Upper lobe of right lung (tissue), 1 donor: ENCODE measurements at places on chromosomes 12 and 14. TPM values are rescaled to one million over a fixed set of nuclear protein-coding genes. Genes with fewer than 3 reads are reported as not detected.
A peak's percentile ranks its signal among the peaks of the same experiment; 100 is the strongest.

FOXG1 gene
- not detected for total RNA-seq

DNA sequence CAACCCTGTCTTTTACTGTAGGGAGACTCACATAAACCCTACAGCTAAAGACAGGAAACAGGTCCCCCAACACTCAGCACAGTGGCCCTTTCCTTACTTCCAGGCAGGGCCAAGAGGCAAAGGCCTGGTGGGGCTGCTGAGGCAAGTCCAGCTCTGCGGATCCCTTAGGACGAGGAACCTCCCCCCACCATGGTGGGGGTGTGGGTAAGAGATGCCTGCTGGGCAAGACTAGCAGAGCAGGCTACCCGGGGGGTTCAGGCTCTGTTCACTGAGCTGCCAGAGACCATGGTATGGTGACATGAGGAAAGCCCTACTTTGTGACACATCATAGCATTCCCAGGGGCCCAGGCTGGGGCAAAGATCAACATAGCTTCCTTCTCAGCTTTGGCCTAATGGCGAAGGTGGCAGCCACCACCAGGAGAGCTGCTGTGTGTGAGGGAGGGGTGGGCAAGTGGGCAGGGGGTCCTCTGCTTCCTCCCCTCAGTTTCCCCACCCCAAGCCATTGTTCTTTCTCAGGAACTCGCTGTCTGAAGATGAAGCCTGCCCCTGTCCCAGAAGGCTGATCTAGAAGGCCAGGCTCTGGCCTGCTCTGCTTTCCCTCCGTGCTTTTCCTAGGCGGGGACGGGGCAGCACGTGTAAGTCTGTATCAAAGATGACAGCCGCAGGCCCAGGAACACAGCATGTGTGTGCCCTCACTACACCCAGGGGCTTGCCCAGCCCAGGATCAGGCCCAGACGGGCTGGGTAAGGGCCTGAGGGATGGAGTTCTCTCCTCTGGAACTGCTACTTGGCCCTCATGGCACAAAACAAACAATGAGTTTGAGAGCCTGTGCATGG is 10.1 kb upstream of the TINF2 start:
- DNase-seq = peak; percentile 48

GRCh38 chr12:49533331-49533730 is 5.5 kb upstream of the KCNH3 start:
- no peak for DNase-seq

- DNase-seq = no peak
Measured at GRCh38 chr12:16344269-16344668, 3.2 kb upstream of the MGST1 start.

- DNase-seq = no peak
Measured at GRCh38 chr14:103542605-103543088, 13.7 kb downstream of the TRMT61A start.

DNA sequence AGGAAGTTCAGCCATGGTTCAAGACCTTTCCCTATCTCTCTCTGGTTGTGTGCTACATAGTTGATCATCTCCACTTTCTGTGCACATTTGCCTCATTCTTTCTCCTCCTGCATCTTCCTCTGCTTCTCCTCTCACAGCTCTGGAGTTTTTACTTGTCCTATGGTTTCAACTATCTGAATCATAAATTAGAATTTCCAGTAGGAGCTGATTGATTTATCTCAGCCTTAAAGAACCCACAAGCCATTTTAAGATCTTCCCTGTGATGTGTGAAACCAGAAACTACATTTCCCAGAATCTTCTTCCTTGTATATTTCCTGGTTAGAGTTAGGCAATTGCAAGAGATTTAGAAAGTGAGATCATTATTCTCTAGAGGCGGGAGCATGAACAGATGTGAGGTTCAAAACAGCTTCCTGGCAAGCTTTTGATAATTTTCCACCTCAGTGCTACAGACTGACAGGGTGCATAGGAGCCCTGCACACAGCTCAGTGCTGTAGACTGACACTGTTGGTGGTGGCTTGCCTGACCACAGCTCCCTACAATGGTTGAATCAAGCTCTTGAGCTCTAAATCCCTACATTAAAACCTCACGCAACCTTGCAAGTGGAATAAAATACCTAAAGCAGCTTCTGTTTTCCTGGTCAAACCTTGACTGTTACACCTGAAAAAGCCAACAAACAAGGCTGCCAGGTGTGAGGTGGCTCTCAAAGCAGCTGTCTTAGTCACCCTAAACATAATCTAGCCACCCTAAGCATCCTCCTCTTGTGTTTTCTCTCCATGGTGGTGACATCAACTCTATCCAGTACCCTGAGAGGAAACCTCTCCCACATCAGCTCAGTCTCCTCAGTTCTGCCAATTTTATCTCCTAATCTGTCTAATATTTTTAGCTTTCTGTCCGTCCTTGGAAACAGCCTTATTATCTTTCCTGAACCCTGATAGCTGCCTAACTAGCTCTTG is 21.5 kb upstream of the IFNG start:
- no peak for DNase-seq

DNA sequence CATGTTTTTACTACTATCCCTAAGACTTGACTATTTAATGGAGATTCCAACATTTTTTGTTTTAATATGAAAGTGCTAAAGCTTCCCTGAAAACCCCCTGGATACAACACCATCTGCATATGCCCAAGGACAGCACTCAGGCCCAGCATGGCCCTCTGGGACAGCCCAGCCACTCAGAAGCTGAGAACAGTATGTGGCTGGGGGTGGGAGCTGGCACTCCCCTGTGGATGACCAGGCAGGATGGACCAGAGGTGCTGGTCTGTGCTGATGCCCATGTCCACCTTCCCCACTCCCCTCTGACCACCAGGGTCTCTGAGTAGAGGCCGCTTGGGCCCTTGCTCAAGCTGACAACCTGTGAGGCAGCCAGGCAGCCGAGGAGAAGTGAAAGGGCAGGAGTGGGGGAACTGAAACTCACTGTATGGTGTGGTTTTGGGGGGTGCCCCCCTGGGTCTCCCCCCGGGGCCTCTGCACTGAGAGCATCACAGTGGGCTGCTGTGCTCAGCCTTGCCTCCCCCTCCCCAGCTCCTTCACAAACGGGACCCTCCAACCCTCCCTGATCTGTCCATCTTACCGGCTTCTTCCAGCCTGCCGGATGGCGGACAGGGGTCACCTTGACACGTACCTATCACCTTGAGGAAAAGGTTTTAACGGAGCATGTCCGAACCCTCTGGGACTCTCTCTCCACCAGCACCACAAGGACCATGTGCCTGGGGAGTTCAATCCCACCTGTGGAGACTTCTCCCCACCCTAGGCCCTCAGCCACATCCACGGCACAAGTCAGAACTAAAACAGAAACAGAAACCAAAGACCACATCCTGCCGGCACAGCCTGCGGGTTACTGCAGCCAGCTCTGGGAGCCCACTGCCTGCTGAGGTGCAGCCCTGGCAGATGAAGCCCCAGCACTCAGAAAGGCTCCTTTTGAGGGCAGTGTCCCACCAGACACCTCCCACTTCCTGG is at the start of gene TMEM229B:
Gene TMEM229B, minus strand, starts transcription at position 785 of the 957 bp plus-strand sequence. CDS start 14,798 bp downstream, outside the sequence.
- DNase-seq = peak; percentile 70

DNA sequence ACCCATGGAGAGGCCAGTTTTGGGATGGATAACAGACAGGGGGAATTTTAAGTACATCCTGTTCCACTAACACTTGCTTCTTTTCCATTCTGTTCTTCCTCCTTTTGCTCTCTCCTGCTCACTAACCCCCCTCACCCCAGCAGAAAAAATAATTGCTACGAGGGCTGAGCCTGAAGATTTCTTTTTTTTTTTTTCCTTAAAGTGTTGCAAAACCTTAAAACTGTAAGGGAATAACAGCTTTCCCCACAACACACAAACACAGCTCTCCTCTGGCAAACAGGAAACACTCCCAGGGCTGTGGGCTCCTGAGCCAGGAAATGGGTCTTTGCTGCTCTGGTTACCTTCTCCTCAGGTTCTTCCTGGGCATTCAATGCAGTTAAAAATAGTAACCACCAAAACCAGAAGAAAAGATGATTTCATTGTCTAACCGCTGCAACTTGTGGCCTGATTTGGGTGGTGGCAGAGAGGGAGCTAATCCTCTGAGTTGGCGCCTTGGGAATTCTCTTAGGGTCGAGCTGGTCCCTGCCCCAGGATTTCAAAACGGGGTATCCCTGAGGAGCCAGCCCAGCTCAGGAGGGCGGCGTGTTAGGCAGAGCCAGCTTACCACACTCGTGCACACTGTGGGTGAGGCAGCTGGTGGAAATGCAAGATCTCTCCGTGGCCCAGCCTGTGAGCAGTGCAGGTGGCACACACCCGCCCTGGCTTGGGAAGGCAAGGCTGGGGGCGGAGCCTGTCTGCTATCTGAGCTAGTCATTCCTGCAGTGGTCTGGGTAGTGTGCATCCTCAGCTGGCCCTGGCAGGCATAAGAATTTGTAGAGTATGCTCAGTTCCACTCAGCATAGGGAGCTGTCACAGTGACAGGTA is 17.1 kb upstream of the EMP1 start:
- DNase-seq = peak; percentile 77

DNA sequence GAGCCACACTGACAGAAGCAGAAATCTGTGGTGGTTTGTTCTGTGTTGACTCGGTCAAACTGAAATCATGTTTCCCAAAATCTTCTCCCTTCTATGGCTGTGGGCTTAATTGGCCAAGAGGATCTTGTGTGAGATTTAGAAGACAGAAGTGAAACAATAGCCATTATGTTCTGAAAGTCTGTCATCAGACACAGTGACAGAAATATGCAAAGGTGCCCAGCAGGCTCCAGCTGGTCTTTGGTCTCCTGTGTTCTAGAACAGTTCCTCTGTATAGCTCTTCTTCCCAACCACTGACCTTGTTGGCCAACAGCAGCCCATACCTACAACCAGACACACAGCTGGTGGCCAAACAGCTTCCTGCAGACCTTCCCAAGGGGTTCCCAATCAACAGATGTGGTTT is 25.0 kb upstream of the COCH start:
- DNase-seq = no peak

- DNase-seq = no peak
Measured at GRCh38 chr14:59630288-59630963, 53.8 kb upstream of the CCDC175 start.

- no peak for DNase-seq
Measured at GRCh38 chr12:94961911-94962310, 41.6 kb downstream of the NDUFA12 start.

DNA sequence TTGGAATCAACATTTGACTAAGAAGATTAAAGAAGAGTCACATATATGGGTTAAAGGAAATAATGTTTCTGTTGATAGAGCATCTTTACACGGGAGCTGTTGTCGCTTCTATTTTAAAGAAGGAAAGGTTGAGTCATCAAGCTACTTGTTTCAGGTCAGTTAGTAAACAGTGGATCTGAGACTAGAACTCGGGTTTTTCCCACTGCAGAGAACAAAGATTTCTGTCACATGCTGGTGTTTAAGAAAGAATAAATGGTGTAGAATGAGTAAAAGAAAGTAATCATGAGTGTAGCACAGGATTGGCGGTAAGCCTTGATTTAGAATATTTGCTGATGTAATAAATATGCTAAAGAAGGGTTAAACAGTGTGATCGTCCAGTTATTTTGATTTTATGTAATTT is 455.5 kb downstream of the AEBP2 start:
- no peak for DNase-seq

- DNase-seq = peak; percentile 82
Measured at GRCh38 chr12:16359512-16360491, 12.4 kb downstream of the MGST1 start.

- no peak for DNase-seq
Measured at GRCh38 chr12:114269153-114269552, 136.8 kb downstream of the TBX5 start.

CSRP2 gene
- total RNA-seq = 28.5 TPM

- DNase-seq = peak; percentile 76
Measured at GRCh38 chr12:85836197-85837090, at the start of gene RASSF9. Gene RASSF9, minus strand, starts transcription at chr12:85836409. Its CDS starts 208 bp downstream, at chr12:85836201.

DNA sequence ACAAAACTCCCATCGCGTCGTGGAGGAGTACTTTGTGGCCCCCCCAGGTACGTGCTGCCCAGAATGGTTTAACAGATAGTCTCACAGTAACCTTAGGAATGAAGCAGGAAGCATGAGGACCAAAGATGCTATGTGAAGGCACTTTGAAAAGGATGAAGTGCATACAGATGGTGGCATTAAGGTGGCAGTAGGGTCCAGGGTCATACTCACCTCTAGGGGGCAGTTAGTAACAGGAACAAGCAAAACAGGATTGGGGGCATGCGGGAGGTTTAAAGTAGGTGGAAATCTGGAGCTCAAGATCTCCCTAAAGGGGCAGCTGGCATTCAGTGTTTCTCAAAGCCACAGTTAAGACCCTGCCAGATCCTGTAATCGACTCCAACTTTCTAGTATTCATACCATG is 10.9 kb downstream of the GATC start:
- no peak for DNase-seq

- no peak for DNase-seq
Measured at GRCh38 chr14:32510815-32511214, 181.7 kb downstream of the AKAP6 start.

DNA sequence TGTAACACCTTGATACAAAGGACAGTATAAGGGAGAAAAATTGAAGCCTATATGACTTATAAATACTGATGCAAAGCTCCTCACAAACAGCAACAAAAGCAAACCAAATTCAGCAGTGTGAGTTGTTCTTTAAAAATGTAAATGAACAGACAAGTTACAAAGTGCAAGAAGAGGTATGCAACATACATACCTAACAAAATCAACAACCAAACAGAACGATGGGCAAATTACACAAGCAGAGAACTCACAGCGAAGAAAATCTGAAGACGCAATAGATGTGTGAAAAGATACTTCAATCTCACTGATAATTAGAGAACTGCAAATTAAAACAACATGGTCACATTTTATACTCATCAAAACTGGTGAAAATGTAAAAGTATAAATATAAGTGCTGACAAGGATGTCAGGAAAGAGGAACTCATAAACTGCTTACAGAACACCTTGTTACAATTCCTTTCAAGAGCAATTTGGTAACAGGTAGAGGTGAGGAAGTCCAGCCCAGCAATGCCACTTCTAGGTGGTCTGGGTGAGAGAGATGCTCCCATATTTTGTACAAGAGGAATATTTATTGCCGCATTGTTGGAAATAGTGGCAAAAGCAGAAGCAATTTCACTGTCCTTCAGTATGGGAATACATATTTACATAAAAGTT is 47.3 kb downstream of the CORO1C start:
- DNase-seq = no peak

GRCh38 chr12:79769189-79769859 is 78.6 kb upstream of the PAWR start:
- no peak for DNase-seq

DNA sequence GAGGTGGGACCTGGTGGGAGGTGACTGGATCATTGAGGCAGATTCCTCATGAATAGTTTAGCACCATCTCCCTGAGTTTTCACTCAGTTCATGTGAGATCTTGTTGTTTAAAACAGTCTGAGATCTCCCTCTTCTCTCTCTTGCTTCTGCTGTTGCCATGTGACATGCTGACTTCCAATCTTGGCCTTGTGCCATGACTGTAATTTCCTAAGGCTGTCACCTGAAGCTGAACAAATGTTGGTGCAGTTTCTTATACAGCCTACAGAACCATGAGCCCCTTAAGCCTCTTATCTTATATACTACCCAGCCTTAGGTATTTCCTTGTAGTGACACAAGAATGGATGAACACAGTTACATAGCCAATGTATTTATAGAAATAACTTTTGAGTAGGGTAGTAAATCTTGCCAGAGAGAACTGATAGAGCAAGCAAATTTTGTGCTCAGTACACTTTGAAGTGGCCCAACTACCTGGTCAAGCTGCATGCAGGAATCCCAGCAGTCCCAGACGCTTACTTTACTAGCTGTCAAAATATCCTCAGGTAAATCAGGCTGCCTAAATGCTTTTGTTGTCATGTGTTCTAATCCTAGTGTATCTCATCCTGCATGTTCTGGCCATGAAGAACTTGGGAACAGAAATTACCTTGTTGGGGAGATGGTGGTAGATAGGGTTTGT is 445.6 kb upstream of the MIS18BP1 start:
- DNase-seq = no peak

CELA1 gene
- not detected for total RNA-seq

MAX gene
- 102 TPM for total RNA-seq

- peak; percentile 46 for DNase-seq
Measured at GRCh38 chr12:123058980-123059379, 78.5 kb downstream of the ARL6IP4 start.

TRMT5 gene
- 11.3 TPM for total RNA-seq
